ENCODE measurements at places on chromosomes 1 and 21. TPM values are rescaled to one million over a fixed set of nuclear protein-coding genes. Genes with fewer than 3 reads are reported as not detected.

DNA sequence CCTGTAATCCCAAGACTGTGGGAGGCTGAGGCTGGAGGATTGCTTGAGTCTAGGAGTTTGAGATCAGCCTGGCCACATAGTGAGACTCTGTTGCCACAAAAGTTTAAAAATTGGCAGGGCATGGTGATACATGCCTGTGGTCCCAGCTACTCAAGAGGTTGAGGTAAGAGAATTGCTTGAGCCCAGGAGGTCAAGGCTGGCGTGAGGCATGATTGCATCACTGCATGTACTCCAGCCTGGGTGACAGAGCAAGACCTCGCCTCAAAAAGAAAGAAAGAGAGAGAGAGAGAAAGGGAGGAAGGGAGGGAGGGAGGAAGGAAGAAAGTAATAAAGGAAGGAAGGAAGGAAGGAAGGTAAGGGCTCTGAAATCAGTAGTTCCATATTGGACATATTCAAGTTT is 25.0 kb downstream of the GLUL start:
- DNase-seq = no peak

GRCh38 chr1:22816803-22817202 is 106.2 kb downstream of the EPHB2 start:
- DNase-seq = no peak

DNA sequence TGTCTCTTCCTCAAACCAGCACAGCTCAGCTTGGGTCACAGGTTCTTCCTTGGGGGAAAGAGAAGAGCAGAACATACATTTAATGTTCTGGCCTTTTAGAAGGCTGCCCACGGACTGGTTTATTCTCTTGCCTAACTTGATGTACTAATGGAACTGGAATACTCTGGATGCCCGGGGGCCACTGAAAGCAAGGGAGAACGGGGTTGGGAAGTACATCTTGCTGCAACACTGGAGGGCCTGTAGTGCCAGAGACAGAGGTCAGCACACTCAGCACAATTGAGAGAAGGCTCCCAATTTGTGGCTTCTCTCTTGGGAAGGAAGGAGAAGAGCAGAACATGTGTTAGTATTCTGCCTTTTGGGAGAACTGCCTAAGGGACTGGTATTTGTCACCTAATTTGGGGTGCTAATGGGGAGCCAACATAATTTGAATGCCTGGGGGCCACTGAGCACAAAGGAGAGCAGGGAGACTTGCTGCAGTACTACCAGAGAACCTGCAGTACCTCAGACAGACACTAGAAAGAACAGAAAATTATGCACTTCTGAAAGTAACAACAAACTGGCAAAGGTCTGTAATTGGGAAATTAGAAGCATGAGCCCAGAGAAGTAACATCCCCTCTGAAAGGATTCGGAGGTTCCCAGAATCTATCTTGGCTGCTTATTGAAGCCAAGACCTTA is 14.1 kb downstream of the ZNF691 start:
- DNase-seq = no peak

GRCh38 chr21:43372663-43373361 is 54.1 kb downstream of the SIK1 start:
- DNase-seq = no peak

DNA sequence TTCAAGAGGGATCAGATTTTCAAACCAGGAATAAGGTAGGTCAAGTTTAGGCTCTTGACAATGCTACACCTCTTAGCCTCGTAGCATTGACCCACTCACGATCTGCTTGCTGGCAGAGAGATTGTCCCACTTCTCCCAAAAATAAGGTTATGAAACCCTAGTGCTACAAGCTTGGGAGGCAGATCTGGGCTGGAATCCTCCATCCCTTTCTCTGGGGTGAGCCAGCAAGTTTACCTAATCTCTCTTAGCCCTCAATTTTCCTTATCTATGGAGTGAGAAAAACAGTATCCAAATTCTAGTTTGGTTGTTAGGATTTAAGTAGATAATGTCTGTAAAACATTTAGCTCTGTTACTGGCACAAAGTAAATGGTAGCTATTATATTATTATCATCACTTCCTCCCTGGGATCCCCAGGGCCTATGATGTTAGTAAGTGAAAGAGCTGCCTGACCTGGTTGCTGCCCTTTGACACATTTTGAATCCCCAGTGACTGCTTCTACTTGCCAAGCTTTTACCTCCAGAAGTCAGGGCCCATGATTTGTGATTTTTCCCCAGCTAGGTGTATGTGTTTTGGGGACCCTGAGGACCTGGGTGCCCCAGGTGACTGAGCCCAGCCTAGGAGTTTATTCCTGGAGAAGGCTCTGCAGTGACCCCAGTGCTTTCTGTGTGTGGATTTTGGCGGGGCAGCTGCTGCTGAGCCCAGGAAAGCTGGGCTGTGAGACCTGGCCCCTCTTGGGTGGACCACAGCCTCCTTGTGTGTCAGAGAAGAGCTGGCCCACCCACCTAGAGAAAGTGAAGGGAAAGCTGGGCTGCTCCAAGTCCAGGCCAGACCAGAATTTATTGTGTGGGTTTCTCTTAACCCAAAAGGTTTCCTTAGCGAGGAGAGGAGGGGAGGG is 48.2 kb upstream of the VANGL1 start:
- DNase-seq = no peak

DNA sequence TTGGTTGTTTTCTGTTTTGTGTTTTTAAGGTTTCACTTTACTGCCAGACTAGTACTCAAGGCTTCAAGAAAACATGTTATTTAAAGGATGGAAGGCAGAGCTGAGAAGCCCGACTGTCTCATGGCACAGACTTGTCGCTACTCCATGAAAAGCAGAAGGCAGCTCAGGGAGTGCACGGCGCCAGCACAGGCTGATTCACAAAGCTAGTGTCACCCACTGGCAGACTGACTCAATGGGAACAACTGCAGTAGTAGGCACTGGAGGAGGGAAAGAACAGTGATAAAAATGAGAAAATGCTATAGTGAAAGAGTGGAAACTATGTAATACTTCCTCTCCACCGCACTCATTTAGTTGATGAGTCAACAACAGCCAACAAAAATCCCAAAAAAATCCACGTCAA is 14.7 kb downstream of the HSF2BP start:
- no peak for DNase-seq

DNA sequence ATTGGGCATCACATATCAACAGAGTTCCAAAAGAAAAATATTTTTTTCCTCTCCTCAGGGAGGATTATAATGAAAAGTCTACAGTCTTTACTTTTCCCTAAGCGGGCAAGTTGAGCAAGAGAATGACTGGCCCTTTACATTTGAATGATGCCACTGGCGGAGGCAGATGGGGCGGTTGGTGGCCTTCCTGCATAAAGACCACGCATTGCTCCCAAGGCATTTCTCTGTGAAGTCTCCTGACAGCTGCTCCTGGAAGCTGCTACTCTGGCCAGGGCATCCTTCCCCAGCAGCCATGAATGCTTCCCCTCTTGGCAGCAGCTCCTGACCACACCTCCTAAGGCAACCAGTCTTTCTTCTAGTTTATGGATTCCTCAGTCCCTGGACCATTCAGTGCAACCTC is 161.1 kb upstream of the RRP15 start:
- DNase-seq = no peak

DNA sequence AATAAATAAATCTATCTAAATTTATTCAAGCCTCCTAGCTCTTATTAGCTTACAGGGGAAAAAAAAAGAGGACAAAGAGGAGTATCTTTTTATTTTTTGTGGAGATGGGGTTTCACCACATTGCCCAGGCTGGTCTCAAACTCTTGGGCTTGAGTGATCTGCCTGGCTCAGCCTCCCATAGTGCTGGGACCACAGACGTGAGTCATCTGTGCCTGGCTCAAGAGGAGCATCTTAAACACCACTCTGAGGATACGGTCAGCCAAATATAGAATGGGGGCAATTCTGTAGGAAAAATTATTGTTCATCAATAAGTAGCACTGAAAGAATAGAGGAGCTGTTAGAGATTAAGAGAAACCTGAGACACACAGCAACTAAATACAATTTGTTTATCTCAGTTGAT is 24.1 kb downstream of the SLC45A3 start:
- no peak for DNase-seq

GRCh38 chr1:198662821-198663220 is 24.0 kb downstream of the PTPRC start:
- DNase-seq = no peak

GRCh38 chr1:241482761-241483250 is 36.7 kb downstream of the FH start:
- no peak for DNase-seq

GRCh38 chr1:111570781-111571181 is 48.8 kb upstream of the RAP1A start:
- DNase-seq = no peak

GRCh38 chr1:90074137-90074536 is 79.2 kb downstream of the ZNF326 start:
- no peak for DNase-seq

DNA sequence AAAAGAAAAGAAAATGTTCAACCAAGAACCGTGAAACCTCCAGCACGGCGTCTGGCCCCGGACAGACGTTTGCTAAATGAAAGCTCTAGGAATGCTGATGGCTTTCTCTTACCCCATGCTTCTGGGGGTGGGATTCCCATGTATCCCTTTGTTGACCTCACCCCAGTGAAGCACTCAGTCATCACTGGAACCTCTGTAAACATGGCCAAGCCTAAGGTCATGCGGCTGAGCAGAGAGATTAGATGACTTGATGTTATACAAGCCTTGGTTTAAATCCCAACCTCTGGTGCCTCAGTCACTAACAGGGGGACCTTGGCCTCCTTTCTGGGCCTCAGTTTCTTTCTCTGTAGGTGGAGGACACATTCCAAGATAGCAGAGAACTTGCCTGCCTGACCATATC is 2.8 kb upstream of the MYOM3 start:
- no peak for DNase-seq

DNA sequence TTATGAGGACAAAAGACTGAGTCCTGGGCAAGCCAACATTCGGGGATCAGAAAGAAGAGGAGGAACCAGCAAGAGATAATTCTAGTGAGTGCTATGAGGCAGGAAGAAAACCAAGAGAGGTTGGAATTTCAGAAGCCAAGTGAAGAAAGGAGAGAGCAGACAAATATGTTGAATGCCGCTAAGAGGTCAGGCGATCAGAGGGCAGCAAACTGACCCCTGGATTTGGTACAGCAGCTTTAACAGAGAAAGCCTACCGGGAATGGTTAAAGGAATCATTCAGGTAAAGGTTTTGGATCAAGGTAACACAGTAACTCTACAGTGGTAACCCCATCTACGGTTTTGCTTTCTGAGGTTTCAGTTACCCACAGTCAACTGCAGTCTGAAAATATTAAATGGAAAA is 5.4 kb downstream of the CLCC1 start:
- DNase-seq = no peak

GRCh38 chr21:17793246-17794123 is 25.7 kb downstream of the C21orf91 start:
- DNase-seq = no peak

GRCh38 chr1:64162151-64162550 is 41.3 kb upstream of the UBE2U start:
- DNase-seq = no peak

DNA sequence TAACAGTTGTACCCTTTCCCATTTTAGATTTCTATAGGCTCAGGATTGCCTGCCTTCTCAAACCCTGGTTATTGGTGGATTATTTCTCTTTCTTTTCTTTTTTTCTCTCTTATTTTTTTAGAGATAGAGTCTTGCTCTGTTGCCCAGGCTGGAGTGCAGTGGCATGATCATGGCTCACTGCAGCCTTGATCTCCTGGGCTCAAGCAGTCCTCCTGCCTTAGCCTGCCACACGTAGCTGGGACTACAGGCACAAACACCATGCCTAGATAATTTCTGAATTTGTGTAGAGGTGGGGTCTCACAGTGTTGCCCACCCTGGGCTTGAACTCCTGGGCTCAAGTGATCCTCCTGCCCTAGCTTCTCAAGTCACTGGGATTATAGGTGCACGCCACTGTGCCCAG is 58.8 kb downstream of the UCK2 start:
- no peak for DNase-seq

GRCh38 chr1:9984253-9984652 is 12.8 kb upstream of the RBP7 start:
- DNase-seq = no peak

DNA sequence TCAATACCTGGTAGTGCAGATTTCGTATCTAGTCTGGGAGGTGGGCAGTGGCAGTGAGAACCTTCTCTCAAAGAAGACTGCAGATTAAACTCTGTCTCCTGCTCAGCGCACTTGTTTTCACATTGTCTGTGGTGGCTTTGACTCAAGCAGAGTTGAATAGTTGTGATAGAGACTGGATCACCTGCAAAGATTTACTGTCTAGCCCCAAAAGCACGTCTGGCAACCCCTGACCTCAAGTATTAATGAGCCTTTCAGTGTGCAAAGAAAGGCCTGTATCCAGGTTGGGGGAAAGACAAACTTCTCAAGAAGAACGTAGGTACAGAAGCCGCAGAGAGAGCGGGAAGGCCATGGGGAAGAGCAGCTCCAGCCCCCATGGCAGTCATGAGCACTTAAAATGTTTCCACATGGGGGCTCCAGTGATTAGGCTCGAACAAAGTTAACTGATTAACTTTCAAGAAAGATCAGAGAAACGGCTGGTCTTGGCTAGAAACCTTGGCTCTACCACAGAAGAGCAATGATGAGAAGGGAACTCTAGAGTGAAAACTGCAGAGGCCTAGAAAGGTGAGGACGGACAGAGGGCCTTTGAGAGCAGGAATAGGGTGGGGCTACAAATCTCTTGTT is 15.2 kb downstream of the HENMT1 start:
- DNase-seq = no peak

- DNase-seq = no peak
Observed at GRCh38 chr1:246107516-246108277, 399.4 kb downstream of the SMYD3 start.

DNA sequence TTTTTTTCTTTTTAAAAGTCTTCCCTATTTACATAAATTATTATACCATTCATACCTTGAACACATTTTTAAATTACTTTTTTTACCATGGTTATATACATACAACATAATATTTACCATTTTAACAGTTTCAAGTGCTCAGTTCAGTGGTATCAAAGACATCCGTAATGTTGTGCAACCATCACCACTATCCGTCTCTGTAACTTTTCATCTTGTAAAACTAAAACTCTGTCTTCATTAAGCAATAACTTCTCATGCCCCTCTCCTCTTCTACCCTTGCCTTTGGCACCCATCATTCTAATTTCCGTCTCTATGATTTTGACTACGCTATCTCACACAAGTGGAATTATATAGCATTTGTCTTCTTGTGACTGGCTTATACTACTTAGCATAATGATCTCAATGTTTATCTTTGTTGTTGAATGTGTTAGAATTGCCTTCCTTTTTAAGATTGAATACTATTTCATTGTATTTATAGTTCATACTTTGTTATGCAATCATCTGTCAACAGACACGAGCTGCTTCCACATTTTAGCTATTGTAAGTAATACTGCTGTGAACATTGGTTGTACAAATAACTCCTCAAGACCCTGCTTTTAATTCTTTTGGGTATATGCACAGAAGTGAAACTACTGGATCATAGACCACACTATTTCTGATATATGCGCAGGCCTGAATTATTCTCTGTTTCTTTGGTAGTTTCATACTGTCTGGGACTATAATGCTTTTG is 689.5 kb upstream of the NCAM2 start:
- no peak for DNase-seq

GRCh38 chr1:18324246-18324645 is 156.5 kb upstream of the KLHDC7A start:
- no peak for DNase-seq

The BARHL2 gene
- total RNA-seq = not detected

The HRNR gene
- total RNA-seq = not detected

The TMEM61 gene
- total RNA-seq = 2.3 TPM

The ESPN gene
- 21.2 TPM for total RNA-seq

The LMO4 gene
- 57.3 TPM for total RNA-seq

The TLR5 gene
- total RNA-seq = 5.1 TPM

The GPA33 gene
- not detected for total RNA-seq

The SPATA1 gene
- total RNA-seq = not detected

The TTC3 gene
- total RNA-seq = 41.2 TPM

The SLC25A24 gene
- total RNA-seq = 11.8 TPM

The TRIM67 gene
- total RNA-seq = not detected

Data from esophagus squamous epithelium (tissue), 5 donors.